ENCODE measurements at places on chromosomes 13 and 19.
A peak's percentile ranks its signal among the peaks of the same experiment; 100 is the strongest.

- peak; percentile 22 for DNase-seq
Observed at GRCh38 chr19:29084266-29084665, 128.7 kb downstream of the UQCRFS1 start.

- DNase-seq = no peak
Observed at GRCh38 chr19:19568802-19569756, 31.0 kb downstream of the CILP2 start.

GRCh38 chr19:35031072-35031881, 1.0 kb downstream of the SCN1B start:
- no peak for DNase-seq

DNA sequence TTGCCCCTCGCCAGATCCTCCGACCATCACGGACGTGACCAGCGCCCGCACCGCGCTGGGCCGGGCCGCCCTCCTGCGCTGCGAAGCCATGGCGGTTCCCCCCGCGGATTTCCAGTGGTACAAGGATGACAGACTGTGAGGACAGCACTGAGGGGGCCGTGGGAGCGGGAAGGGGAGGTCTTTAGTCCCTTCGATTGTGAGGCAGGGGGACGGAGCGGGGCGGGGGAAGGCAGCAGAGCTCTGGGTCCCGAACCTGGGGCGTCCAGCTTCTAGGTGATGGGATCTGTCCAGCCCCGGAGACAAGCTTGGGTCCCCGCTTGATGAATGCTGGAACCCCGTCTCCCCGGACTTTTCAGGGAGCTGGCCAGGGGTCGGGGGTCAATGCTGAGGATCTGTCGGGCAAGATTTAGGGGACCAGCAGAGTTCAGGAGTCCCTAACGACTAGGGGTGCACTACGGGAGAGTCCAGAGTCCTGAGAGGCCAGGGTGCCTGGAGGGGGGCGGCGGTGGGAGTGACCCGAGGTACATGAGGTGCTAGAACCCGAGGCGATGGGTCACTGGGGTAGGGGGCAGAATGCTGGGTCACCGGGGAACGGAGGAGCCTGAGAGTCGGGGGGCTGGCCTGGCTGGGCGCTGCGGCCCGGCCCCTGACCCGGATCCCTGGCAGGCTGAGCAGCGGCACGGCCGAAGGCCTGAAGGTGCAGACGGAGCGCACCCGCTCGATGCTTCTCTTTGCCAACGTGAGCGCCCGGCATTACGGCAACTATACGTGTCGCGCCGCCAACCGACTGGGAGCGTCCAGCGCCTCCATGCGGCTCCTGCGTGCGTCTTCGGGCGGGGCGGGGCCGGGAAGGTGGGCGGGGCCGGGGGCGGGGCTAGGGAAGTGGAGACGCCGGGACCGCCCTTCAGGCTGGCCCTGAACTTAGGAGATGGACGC, 14.6 kb downstream of the VSIG10L start:
- peak; percentile 77 for DNase-seq

DNA sequence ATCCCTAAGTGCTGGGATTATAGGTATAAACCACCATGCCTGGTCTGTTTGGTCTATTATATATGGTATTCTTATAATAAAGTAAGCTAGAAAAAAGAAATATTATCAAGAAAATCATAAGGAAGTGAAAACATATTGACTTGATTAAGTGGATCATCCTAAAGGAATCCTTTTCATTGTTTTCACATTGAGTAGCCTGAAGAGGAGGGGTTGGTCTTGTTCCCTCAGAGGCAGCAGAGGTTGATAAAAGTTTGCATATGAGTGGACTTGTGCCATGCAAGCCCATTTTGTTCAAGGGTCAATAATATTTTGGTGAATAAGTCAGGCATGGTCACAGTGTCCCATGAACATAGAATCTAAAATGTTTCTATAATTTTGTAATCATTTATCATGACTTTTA, 52.7 kb downstream of the ZNF627 start:
- DNase-seq = no peak

Data from testis (tissue), 5 donors.